ENCODE measurements at places on chromosomes 7 and 10.
A peak's percentile ranks its signal among the peaks of the same experiment; 100 is the strongest.

DNA sequence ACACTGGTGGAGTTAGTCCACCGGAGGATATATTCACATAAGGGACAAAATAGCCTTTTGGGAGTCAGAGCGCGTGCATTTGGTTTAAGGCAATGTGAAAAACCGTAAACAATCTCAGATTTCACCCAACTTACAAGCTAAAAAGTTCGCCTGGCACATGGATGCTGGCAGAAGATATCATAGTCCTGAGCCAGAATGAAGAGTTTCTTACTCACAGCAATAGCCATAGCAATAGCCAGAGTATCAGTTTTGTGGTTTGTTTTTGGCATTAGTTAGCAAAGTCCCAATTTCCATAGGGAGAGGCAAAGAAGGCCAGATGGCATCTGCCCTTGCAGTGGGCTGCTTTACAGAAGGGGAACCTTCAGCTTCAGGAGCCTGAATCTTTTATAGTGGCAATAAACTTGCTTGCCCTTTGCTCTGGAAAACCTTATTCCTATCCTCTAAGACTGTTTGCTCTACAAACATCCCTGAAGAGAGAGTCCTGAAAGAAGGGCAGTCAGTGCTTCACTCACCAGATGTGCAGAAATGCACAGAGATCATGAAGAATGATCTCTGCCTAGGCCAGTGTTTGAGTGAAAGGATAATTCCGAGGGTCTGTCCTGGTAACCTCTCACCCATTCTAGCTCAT is 28.7 kb upstream of the RSBN1L start:
- DNase-seq = no peak

- DNase-seq = no peak
Observed at GRCh38 chr10:50405723-50406122, 154.4 kb upstream of the ASAH2 start.

DNA sequence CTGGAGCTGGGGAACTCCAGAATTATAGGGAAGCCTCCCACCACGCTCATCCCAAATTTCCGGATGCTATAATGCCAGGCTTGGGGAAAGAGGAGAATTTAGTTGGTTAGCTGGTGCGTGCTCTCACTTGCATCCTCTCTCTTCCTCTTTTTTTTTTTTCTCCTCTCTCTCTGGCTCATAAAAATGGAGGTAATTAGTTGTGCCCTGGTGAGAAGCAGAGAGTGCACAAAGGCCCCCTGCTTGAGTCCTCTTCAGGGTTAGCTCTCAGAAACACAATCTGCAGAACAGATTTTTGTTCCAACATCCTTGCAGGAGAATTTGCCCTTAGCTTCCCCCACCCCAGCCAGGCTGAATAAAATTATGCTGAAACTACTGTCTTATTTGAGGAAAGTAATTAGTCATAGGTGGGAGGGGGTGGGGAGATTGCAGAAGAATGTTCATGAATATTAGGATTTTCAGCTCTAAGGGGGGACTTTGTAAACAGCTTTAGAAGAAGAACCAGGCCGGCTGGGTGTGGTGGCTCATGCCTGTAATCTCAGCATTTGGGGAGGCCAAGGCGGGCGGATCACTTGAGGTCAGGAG is 7.6 kb downstream of the SERPINE1 start:
- no peak for DNase-seq

GRCh38 chr10:114412907-114413797 is 8.8 kb upstream of the AFAP1L2 start:
- no peak for DNase-seq

DNA sequence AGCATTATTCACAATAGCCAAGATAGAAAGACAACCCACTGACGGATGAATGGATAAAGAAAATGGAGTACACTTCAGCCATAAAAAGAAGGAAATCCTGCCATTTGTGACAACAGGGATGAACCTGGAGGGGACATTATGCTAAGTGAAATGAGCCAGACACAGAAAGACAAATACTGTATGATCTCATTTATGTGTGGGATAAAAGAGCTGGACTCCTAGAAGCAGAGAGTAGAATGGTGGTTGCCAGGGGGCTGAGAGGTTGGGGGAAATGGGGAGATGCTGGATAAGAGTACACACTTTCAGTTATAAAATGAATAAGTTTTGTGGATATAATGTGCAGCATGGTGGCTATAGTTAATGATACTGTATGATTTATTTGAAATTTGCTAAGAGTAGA is 124.4 kb downstream of the SEC23IP start:
- no peak for DNase-seq

GRCh38 chr7:46156086-46156485 is 235.0 kb upstream of the IGFBP3 start:
- no peak for DNase-seq

DNA sequence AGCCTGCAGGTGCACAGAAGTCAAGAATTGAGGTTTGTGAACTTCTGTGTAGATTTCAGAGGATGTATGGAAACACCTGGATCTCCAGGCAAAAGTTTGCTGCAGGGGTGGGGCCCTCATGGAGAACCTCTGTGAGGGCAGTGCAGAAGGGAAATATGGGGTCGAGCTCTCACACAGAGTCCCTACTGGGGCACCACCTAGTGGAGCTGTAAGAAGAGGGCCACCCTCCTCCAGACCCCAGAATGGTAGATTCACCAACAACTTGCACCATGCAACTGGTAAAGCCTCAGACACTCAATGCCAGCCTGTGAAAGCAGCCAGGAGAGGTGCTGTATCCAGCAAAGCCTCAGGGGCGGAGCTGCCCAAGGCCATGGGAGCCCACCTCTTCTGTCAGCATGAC is 205.8 kb downstream of the CCSER2 start:
- no peak for DNase-seq

GRCh38 chr7:78226059-78226719 is 427.6 kb downstream of the PHTF2 start:
- peak; percentile 56 for DNase-seq

GRCh38 chr10:43735907-43736306 is 87.2 kb upstream of the ZNF32 start:
- no peak for DNase-seq

GRCh38 chr7:114502454-114503254 is 88.0 kb downstream of the FOXP2 start:
- peak; percentile 24 for DNase-seq

DNA sequence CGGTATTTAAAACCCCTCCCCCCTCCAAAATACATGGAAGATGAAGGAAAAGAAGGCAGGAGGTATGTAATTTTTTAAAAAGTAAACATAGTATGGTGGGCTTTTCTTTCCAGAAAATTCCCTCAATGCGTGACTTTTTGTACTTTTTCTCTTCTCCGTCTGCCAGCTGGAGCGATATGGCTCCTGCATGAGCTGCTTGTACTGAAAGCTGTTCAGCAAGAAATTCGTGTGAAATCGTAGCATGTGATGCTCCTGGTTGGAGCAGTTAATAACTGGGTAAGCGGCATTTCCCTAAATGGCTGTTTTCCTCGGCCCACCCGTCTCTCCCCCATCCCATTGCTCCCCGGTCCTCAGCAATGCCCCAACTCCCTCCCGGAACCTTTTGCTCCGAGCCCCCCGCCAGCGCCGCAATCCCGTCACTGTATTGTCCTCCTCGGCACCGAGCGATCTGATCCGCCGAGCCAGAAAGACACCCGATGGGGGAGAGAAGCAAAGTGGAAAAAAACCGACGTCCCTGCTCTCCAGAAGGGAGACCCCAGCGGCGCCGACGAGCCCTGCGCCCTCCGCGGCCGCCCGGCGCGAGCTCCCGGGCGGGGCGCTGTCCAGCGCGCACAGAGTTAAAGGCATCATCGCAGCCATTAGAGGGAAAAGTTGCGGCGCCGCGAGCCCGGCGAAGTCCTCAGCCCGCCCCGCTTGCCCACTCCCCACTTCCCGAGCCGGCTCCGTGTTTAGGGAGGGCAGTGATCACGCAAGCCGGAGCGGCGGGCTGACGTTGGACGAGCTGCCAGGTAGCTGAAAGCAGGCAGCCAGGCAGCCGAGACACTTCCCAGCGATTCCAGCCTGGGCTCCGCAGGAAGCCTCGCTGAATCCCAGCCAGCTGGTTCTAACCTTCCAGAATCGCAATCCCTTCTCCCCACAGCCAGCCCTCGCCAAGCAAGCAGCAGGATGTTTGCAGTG is at the start of gene VSTM2A:
Gene VSTM2A (plus strand): TSS at position 707 of the 957 bp plus-strand sequence. CDS start 356 bp downstream, outside the sequence.
- DNase-seq = peak; percentile 58

Measured in NCI-H774 (cell line).